HCEC 1CT (cell line): ENCODE measurements at places on chromosomes 7 and 10.

GRCh38 chr10:45581216-45581549 lies 91.4 kb downstream of the ZFAND4 start:
- DNase-seq, result no peak

DNA sequence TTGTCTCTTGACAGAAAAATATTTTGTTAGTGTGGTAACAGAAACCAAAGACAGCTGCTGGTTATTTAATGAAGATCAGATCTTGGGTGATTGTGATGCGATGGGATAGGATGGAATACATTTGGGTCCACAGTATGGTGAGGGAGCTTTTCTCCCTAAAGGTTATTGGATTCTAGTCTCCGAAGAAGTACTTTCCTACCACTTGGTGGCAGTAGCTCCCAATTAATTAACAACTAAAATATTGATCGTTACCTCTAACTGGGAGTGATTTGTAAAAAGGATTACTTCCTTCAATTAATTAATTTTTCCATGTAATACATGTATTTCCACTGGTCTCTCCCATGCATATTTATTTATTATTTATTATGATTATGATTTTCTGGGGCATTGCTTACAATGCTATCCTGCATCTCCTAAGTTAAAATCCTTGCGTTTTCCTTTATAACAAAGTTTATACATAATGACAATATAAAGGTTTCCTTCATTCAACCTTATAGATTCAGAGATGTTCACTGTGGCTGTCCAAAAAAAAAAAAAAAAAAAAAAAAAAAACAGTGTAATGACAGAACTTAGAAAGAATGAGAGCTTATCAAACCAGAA lies 25.6 kb downstream of the TMEM196 start:
- DNase-seq, result peak; percentile 58

DNA sequence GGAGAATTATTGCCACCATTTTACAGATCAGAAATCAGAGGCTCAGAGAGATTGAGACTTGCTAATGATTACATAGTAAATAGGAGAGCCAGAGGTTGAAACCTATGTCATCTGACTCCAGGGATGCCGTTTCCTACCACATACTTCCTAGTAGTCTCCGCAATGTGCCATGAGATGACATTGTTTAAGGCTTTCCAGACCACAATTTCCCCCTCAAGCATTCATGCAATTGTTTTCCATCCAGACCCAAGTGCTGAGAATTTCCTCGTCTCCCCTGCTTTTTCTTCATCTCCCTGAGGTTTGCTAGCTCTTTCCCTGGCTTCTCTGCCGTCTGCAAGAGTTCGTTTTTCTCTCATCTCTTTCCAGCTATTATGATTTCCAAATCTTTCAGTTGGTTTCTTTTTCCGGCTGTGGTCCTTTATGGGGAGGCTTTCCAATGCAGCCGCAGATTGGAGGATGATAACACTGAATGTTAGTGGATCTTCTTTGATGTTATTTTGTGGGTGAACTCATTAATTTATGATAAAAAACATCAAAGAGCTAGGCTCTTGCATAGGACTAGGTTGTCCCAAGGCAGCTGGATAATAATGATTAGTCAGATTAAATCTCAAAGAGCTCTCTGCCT lies 6.9 kb upstream of the GOLGA7B start:
- no peak for DNase-seq

GRCh38 chr7:87599336-87599735 lies 1.3 kb downstream of the ABCB1 start:
- no peak for DNase-seq

- DNase-seq, result no peak
Observed at GRCh38 chr10:52383088-52383487, 69.0 kb downstream of the DKK1 start.

DNA sequence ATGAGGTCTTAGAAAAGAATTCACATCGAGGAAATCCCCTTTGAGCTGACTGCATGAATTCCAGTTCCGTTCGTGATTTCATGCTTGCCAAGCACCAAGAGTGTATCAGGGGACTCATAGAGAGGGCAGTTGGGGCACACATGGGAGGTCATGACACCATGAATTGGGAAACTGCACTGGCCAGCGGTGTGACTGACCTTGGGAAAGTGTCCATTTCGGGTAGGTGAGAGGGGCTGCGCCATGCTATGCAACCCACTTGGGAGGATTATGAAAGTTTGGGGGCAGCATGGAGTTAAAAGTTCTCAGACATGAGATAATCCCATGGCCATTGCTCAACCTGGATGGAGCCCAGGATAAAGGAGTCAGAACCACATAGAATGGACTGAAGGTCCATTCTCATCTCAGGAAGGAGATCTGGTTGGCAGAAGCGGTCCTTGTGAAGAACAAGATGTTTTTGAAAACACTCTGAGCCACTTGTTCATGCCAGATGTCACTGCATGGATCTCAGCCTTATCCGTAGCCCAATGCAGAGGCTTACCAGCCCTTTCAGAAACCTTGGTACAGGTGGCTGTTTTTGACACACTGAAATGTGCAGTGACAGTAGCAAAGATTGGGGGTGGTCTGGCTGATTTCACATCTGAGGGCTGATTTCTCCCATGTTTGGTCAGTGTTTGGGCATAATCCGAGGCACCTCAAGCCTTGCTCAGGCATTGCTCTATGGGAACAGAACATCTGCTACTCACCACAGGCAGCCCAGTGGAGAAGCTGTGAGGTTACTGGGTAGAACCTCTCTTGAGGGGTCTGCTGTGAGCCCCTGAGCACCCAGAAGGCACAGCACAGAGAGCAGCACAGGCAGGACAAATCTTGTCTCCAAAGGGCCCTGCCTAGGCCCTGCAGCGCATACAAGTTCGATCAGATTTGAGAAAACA lies 252.3 kb downstream of the CXCL12 start:
- DNase-seq, result no peak

- no peak for DNase-seq
Observed at GRCh38 chr7:411677-412312, 107.9 kb downstream of the PDGFA start.

DNA sequence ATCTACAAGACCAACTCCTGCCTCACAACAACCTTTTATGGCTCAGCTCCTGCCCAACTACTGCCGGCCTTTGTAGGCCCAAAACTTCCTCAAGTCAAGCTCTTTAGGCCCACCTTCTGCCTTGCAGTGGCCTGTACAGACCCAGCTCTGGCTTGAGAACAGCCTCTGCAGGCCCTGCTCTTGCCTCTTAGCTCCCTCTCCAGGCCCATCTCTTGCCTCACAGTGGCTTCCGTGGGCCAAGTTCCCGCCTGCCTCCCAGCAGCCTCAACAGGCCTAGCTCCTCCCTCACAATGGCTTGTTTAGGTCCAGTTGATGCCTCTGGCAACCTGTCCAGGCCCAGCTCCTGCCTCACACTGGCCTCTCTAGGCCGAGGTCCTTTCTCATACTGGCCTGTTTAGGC lies 32.4 kb upstream of the VKORC1L1 start:
- DNase-seq, result no peak

GRCh38 chr10:8577686-8578085 lies 523.2 kb downstream of the GATA3 start:
- no peak for DNase-seq

DNA sequence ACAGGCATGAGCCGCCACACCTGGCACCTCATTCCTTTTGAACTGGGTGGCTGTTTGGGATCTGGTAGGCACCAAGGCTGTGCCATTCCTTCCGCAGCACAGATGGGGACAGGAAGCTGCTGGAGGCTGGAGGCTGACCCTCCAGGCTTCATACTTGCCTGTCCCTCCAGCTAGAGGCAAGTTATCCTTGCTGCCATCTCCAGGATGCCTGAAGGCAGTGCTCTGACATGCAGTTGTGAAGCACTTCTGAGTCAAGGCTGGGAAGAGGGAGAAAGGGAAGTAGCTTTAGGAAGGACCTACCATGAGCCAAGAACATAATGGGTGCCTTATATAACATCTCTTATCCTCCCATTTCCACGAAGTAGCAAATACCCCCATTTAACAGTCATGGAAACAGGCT lies 9.5 kb downstream of the MARVELD1 start:
- DNase-seq, result no peak

GRCh38 chr10:18306031-18306430 lies 165.8 kb downstream of the CACNB2 start:
- no peak for DNase-seq

- no peak for DNase-seq
Observed at GRCh38 chr7:137890449-137890921, 43.7 kb upstream of the DGKI start.

DNA sequence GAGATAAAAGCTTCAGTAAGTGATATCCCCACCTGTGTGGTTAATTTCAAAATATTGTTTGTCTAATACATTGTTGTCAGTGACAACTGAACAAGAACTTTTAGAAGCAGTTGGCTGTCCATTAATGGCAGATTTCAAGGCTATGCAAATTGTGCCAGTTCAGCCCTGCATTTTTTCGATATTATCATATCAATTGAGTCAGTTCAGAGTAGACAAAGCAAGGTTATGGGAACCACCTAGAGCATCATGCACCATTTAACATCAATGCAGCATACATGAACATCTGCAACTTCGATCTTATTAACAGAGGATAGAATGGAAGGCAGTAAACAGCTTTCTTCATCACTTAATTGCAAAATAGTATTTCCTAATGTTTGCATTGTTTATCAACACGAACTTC lies 180.7 kb upstream of the KAT6B start:
- no peak for DNase-seq

DNA sequence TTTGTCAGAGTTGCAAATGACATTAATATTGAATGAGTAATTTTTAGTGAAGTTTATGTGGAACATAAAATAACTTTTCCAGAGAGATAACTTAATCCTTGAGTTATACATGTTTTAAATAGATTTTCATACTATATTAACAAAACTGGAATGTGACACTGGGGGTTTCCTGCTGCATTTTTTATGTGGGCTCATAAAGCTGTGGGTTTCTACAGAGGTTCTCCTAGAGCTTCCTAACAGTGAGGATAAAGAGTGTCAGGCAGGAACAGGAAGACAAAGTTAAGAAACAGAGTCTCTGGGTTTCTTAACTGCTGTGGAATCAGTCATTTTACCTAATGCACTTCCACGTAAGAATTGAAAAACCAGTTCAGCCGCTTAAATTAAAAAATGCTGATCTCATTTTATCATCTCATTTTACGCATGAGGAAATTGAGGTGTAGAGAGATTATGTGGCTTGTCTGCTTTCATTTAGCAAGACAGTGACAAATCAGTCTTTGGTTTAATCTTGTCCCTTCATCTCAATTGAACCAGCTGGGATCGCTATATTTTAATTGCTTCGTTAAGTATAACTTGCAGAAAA lies 5.0 kb downstream of the CD36 start:
- no peak for DNase-seq

GRCh38 chr7:110071192-110071591 lies 1019.7 kb upstream of the LRRN3 start:
- DNase-seq, result no peak

DNA sequence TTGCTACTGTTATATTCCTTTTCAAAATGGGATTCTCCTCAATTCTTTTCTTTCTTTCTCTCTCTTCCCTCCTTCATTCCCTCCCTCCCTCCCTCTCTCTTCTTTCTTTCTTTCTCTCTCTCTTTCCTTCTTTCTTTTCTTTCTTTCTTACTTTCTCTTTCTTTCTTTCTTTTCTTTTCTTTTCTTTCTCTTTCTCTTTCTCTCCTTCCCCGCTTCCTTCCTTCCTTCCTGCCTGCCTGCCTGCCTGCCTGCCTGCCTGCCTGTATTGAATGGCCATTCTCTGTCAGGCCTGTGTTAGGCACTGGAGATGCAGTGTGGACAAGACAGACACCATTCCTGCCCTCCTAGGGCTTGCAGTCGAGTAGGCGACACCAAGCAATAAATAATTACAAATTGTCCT lies 11.5 kb downstream of the CNNM1 start:
- DNase-seq, result no peak

DNA sequence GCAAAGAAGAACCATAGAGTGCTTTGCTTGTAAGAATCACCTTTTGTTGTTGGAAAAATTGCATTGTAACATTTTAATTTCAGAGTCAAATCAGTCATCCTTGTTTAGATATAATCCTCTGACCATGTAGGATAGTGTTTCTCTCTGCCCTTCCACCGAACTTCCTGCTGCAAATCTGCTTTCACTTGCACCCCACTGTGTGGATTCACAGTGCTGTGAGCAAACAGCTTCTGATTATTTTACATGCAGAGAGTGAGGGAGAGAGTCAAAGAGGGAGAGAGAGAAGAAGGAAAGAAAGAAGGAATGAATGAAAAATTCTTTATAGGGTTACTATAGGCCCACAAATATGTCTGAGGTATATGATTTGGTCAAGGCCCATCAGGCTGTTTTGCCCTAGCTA lies 30.0 kb upstream of the SEM1 start:
- DNase-seq, result no peak

DNA sequence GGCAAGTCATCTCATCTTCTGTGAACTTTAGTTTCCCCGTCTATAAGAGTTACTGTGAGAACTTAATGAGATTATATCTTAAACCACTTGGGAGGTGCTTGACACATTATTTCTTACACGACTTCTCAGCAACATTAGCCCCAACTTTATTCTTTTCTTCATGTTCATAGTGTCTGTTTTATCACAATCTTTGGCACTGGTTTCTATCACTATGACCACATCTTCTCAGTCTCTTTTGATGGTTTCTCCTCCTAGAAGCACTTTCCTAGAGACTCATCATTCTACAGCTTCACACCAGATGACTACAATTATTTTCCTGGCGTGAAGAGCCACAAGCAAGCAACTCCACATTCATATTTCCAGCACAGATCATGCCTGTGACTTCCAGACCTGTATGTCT lies 26.5 kb upstream of the BET1 start:
- DNase-seq, result no peak

DNA sequence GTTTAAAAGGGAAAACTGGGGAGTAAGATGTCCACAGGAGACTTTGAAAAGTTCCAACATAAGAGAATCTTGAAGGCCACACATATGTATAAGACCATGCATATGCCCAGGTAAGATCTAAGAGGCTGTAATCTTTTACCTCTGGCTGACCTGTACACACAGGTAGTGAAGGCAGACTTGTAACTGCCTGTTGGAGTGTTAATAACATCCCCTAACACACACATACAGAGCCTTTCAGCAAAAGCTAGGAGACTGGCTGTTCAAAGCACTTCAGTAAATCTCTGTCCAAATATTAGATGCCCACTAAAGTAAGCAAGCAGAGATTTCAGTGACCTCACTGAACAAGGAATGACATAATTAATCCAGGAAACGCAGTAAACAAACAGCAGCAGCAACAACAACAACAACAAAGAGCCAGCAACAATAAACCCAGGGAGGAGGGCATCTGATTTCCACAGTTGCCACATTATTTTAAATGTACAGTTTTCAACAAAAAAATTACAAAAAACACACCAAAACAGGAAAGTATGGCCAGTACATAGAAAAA lies 15.0 kb downstream of the CYP51A1 start:
- DNase-seq, result no peak
